ENCODE measurements at places on chromosomes 5 and 9.

DNA sequence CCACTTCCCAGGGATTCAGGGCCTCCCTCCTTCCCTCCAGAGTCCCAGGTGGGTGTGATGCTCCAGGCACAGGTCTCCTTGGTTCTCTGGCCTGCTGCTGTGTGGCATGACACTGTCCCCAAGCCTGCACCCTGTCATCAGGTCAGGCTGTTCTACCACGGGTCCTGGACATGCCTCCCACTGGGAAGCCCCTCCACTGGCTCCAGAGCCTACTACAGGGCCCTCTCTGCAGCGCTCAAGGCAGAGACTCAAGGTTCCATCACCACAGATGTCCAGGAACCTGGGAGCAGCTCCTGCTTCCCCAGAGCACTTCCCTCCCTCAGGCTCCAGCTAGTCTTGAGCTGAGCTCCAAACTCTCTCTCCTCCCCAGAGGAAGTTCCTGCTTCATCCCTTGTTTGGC, 237.3 kb downstream of the PBX3 start:
- no peak for DNase-seq

GRCh38 chr9:95349091-95350038, 31.9 kb upstream of the FANCC start:
- no peak for DNase-seq

GRCh38 chr5:66329078-66329477, 185.0 kb downstream of the SREK1 start:
- DNase-seq = no peak

- no peak for DNase-seq
Measured at GRCh38 chr5:41891066-41891707, 13.0 kb upstream of the RIMOC1 start.

DNA sequence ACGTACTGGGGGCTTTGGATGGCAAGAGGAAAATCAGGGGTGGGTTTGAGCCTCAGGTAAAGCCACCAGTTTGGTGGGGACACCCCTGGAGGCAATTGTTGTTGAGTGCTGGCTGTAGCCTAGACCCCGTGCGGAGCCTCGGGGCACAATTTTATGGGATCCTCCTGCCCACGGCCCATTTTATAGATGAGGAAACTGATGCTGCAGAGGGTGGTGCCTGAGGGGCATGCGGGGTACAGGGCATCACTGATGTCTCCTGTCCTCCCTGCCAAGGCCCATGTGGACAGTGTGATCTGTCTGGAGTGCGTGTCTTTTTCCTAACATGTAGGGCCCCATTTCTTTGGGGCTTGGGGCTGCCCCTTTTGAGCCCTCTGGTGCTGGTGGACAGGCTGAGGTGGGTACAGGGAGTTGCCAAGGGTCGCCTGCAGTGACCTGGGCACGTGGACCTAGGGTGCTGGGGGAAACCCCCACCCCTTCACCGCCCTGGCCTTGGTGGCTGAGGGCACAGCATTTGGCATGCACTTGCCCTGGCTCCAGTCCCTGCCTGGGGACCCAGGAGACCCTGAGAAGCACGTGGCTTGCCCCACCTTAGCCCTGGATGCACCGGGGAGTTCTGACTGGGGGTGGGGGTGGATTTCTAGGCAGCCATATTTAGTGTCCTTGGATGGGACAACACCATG, 22.1 kb downstream of the WNK2 start:
- no peak for DNase-seq

DNA sequence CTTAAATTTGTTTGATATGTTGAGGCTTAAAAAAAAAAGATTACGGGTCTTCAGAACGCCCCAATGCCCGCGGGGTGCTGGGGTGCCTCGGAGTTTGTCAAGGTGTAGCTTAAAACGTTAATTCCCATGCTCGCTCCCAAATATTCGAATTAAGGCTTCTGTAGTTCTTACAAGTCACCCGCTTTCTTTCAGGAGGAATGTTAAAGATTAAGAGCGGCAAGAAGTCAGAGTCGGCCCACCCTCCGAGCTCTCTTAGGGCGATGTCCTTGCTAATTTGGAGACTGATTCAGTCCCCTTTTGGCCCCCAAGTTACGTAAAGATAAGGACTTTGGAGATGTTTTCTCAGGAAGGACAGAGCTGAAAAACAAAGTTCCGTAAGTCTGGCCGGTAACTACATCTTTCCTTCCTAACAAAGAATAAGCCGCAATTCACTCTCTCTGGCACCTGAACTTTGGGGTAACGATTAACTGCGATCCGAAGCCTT, 746 bp upstream of the NPM1 start:
- DNase-seq = no peak

DNA sequence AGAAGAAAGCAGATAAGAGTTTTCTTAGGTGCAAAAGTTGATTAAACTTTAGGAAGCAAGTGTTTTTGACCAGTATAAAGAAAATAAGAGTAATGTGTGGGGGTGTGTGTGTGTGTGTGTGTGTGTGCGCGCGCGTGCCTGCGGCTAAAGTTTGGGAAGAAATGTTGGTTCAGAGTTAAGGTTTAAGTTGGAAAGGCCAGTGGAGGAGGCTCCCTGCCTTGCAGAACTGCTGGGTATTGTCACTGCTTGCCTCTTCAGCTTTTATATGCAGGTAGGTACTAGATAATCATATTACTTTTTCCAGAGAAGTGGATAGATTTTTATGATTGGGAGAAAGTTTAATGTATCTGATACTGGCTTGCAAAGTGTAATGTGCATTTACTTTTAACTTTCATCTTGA, 2.0 kb downstream of the PIK3R1 start:
- no peak for DNase-seq

DNA sequence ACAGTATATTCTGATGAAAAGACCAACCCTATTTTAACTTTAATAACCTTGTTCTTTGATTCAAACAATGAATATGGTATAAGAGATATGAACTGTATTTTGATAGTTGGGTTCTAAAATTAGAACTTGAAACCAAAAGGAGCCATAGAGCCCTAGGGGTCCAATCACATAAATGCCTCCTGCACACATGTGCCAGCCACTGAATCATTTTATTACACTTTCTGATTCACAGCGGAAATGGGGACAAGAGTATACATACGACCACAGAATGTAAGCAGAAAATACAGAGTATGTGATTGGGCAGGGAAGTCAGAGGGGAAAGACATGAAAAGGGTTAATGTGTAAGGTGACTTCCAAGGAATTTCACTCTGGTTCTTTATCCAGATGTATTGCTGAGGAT, 1000.2 kb downstream of the NR2F1-AS1 start:
- DNase-seq = no peak

DNA sequence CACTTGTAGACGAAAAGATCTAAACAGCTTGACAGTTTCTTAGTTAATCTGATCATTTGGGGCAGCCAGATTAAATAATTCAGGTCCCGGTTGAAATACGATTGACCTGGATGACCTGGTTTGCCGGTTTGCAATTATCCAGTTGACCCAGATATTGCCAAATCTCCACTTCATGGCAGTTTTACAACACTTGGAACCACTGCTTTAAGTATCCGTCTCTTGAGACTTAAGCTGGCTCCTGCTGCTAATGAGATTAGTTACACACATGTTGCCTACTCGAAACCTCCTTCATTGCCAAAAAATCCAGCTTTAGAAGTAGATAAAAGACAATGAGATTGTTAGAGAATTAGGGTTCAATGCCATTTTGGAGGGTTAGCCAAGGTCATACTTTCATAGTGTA, 136.2 kb upstream of the HAPLN1 start:
- no peak for DNase-seq

GRCh38 chr9:26057050-26057449, 378.8 kb upstream of the TUSC1 start:
- no peak for DNase-seq

DNA sequence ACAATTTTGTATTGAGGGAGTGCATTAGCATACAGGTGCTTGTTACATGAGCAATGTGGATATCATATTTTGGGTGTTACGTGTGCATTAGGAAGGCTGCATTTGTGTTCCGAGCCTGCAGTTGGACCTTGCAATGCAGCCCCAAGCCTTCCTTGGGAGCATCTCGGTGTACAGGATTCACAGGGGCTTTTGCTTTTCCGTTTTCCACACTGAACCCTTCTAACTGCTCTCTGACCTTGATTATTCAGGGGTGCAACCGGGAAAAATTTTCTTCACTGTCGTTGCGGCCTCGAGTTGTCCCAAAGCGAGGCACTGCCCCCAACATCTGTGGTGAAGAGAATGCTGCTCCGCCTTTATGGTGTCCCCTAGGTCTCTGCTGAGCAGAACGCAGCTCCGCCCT, 80.1 kb upstream of the PLEKHG4B start:
- no peak for DNase-seq

DNA sequence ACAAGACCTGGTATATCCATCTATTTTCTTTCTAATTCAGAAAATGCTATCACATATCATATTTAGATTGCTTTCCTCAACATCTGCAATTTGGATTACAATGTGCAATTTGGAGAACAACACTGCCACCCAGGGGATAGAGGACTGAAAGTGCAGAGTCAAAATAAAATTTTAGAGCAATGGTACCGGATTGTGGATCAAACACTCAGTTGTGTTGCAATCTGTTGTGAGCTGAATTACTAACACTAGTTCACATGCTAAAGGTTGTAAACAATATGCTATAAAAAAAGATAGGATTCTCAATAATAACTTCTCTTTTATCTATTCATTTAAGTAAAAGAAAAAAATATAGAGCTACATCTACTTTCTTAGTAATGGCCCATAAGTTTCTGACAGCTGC, 11.9 kb upstream of the SRFBP1 start:
- no peak for DNase-seq

- no peak for DNase-seq
Measured at GRCh38 chr9:22342491-22343217, 104.0 kb upstream of the DMRTA1 start.

DNA sequence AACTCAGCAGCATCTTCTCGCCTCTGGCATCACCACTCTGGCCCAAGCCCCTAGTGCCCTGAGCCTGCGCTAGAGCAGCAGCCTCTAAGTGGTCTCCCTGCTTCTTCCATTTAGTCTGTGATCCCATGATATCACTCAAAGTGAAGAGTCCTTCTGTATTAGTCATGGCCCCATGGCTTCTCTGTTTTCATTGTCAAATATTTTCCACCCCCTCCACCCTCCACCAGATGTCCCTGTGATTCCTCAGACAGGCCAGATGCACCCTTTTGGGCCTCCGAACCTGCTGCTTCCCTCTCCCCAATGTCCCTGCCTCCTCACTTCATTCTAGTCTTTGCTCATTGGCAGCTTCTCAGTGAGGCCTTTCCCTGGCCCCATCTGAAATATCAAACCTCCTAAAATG, 299.2 kb downstream of the SPOCK1 start:
- DNase-seq = no peak

DNA sequence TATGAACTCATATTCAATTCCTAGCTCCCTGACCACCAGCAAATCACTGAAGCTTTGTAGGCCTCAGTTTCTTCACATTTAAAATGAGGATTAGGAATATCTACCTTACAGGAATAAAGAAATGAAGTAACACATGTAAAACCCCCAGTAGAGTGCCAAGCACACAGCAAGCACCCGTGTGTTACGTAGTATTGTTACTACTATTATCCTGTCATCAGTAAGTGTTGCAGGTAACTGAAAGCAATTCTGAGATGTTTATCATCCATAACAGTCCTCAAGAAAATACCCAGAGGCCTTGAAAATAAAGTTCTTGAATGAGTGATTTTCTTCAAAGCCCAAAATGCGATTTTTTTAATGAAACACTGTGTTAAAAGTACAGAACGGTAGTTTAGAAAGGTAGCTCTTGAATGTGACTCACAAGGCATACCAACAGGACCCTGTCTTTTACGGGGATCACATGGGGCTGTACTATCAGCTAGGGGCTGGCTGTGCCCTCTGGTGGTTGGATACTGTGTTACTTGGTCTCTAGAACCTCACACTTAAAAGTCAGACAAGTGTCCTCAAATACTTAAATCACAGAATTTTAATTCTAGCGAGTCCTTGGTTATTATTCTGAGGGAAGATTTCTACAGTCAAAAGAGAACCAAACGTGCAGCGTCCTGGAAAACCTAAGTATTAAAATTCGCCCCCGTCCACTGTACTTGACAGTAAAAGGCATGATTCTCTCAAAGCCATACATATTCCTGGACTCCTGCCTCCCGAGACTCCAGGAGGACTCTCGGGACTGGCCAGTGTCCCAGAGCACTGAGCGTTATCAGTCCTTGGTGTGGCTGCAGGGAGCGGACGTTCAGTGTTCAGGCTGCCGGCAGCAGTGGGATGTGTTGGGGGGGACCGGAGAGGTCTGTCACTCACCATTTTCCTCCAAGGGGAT, 725 bp downstream of the NDUFB6 start:
- DNase-seq = no peak

- DNase-seq = no peak
Measured at GRCh38 chr9:137449931-137450538, 8.9 kb upstream of the ENTPD8 start.

DNA sequence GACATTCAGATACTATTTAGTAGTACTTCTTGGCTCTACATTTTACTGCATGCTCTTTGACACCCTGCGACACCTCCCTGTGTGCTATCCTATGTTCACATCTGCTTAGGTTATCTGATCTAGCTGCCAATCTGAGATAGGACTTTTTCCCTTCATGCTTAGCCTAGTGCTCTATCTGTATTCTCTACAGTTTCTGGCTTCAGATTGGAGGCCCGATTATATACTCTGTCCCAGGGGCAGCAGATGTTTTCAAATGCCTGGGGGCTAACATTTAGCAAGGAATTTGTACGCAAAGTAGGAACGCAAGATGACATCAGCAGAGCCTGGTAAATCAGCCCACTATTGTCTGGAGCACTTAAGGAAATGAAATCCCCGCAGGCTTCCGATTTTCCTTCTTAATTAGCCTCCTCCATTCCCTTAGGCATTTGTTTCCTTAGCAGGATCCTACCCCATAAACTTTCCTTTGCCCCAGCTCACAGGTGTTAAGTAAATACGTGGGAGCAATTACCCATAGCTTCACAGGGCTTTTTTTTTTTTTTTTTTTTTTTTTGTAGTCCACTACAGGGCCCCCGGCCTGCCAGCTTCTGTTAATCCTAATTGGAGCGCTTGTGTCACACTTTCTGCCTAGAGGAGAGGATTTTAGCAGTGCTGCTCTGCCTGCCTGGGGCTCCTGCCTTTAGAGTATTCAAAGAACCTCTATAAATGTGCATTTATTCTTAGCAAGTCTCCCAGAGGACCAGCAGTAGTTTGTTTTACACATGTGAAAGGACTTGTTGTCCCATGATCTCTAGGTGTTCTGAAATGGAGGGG, 61.1 kb upstream of the LPAR1 start:
- DNase-seq = no peak

- DNase-seq = no peak
Measured at GRCh38 chr5:136482206-136482605, 116.9 kb upstream of the TRPC7 start.

- no peak for DNase-seq
Measured at GRCh38 chr5:34062419-34062818, 19.4 kb upstream of the C1QTNF3 start.

- no peak for DNase-seq
Measured at GRCh38 chr5:82358457-82358856, 80.3 kb upstream of the RPS23 start.

GRCh38 chr5:19240170-19240569, 747.8 kb downstream of the CDH18 start:
- no peak for DNase-seq

All from NCI-H2107 (cell line).